ENCODE measurements at places on chromosomes 5 and 9.

DNA sequence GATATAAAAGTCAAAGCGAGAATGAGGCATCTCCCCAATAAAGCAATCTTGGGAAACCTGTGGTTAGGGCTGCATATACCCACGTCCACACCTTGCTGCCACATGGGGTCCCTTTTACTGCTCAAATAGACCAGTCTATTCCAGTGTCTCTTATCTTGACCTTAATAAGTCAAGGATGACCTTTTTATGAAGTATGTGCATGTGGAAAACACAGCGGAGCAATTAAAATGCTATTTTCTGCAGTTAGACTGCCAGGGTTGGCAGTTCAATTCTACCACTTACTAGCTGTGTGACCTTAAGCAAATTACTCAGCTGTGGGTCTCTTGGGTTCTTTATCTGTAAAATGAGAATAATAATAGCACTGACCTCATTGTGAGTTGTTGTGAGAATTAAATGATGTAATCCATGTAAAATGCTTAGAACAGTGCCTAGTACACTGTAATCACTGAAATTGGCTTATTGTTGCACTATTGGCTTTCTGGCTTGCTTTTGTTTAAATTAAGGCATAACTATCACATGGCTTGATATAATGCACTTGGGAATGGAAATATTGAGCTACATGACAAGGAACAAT lies 67.8 kb upstream of the HSPB3 start:
- DNase-seq = no peak

GRCh38 chr5:142826741-142827492 lies 56.7 kb downstream of the ARHGAP26 start:
- DNase-seq = no peak

GRCh38 chr5:40679913-40680681 lies at the start of gene PTGER4:
TSS of gene PTGER4 (plus strand) at chr5:40679915. CDS start at chr5:40680994, 1,079 bp downstream.
- no peak for DNase-seq

GRCh38 chr9:37902796-37903646 lies 906 bp downstream of the SLC25A51 start:
- DNase-seq = no peak

DNA sequence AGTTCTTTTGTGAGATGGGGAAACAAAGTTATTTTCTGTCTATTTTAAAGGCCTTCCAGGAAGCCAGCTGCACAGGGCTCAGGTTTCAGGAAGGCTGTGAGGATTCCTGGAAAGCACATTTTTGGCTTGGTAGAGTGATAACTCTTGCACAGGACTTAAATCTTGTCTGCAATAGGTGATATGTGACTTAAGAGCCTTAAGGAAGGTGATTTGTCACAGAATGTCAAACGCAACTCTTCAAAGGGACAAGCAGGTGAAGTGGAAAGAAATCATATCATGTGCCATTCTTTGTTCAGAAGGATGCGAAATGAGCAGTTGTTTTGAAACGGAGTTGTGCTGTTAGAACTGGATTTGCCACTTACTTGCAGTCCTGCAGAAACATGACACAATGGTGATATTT lies 459.3 kb downstream of the MAT2B start:
- no peak for DNase-seq

DNA sequence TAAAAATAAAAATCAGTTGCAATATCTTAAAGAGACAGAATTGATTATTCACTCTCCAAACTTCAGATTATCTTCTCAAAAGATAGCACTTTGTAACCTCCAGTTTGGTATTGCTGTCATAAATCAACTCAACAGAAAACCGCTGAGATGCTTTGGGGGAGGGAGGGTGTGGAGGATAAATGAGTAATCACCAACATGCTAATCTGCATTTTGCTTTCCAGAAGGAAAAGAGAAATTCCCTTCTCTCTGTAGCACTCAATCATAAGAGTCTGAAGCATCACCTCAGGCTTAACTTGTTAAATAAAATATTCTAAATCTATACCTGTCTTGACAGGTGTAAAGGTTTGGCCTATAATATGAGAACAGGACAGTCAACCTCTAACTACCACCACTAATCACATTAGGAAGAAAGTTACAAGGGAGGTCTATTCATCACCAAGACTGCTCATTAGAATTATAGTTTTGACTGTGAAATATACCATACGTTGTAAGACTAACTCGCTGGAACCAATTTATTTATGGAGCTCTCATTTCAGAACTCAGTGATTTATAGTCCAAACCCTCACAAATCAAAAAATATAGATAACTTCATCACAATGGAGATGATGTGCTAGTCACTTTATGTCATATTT lies 89.0 kb downstream of the PIK3R1 start:
- DNase-seq = no peak

GRCh38 chr5:130289132-130290088 lies 385.1 kb downstream of the CHSY3 start:
- no peak for DNase-seq

DNA sequence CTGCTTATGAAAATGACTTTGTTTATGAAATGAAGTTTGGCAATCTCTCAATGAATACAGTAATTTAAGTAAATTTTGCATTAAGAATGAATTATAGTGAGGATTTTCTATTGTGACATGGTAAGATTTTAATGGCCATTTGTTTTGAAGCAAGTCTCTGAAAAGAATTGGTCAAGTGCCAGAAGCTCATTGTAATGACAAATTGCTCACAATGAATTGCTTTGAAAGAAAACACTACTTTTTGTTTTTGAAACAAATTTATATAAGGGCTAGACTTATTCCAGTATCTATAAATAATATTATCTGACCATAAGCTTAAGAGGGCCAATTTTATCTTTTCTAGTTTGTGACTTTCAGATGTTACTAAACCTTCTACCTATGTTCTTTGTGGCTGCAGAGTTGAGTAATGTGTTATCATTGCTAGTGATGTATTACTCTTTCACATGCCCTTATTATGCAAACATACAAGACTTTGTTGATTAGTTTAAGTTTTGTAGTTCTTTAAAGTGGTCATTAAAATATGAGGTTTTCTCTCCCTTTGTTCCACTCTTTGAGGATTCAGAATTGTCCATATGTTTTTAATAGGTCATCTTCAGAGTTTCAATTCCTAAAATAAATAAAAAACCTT lies 93.0 kb upstream of the ZNF608 start:
- no peak for DNase-seq

DNA sequence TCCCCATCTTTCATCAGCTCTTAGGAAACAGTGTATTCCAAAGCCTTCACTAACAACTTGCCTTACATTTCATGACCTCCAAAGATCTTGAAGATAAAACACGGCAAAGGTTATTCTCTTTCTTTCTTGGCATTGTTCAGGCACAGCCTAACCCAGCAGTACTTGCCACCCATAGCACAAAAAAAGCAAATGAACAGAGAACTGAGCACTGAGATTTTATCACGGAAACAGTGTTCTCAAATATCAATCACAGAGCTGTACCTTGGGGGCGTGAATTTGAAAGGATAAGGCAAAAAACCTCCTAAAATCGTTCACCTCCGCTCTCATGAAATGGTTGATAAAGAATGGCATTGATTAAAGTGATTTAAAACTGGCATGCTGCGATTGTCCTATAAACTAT lies 16.9 kb upstream of the KCNV2 start:
- no peak for DNase-seq

GRCh38 chr9:113219969-113220368 lies 1.1 kb downstream of the FKBP15 start:
- DNase-seq = no peak

DNA sequence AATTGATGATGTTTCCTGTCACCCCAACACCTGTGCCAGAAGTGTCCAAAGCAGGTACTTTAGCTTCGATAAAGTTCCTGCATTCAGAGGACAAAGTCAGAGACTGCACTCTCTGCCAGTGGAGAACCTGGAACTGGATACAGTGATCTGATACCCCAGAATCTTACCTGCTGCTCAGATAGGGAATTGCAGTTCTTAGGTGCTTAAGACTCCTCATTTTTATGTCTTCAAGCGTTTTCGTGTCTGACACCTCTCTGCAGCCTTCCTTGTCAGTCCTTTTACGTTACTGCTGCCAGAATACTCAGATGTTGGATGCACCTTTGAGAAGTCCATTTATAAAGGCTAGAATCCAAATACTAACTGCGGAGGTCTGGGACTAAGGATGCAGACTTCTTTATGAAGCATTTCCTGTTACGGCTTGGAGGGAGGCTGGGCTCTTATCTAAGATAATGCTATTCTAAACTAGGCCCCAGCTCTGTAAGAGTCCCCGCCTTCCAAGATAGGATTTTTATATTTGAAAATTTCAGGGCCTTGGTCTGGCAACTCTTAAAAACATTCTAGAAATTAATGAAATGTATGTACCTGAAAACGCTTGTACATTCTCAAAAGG lies 1.9 kb downstream of the ISOC1 start:
- DNase-seq = no peak

Measured in stimulated activated CD8-positive, alpha-beta memory T cell treated with anti-CD3 and anti-CD28 coated beads, Interleukin-7, amount 100 ng/mL, for 1 hour (primary cell).